ENCODE measurements at places on chromosomes 5 and 9.

- no peak for DNase-seq
Measured at GRCh38 chr9:87233431-87233830, 264.2 kb upstream of the DAPK1 start.

- DNase-seq = peak; percentile 37
Measured at GRCh38 chr5:176542596-176543427, 5.6 kb upstream of the RNF44 start.

GRCh38 chr5:39678534-39678933 lies 253.8 kb upstream of the DAB2 start:
- DNase-seq = no peak

- no peak for DNase-seq
Measured at GRCh38 chr5:179223528-179223927, 121.7 kb downstream of the ADAMTS2 start.

GRCh38 chr5:56493766-56494165 lies 260.6 kb upstream of the ANKRD55 start:
- no peak for DNase-seq

- no peak for DNase-seq
Measured at GRCh38 chr9:79007701-79008483, 563.9 kb upstream of the TLE4 start.

- no peak for DNase-seq
Measured at GRCh38 chr9:104091708-104092107, 2.4 kb upstream of the SMC2 start.

DNA sequence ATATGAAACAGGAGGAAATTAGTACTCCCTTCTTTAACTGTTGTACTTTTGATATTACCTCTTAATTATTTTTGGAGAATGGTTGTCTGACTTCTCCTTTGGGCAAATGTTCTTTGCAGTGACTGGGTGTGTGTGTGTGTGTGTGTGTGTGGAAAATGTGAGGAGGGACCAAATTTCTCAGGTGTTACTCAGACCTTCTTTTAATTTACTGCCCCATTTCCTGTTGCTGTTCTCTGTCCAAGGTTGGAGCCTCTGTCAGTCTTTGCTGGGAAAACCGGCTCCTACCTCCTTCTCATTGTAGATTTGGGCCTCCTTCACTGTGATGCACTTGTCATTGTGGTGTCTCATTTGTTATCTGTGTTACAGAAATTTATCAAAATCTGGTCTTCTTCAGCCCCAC lies 68.4 kb downstream of the PBX3 start:
- no peak for DNase-seq

- DNase-seq = no peak
Measured at GRCh38 chr9:3337515-3338225, 188.1 kb downstream of the RFX3 start.

- DNase-seq = no peak
Measured at GRCh38 chr5:158911693-158912363, 187.9 kb downstream of the EBF1 start.

DNA sequence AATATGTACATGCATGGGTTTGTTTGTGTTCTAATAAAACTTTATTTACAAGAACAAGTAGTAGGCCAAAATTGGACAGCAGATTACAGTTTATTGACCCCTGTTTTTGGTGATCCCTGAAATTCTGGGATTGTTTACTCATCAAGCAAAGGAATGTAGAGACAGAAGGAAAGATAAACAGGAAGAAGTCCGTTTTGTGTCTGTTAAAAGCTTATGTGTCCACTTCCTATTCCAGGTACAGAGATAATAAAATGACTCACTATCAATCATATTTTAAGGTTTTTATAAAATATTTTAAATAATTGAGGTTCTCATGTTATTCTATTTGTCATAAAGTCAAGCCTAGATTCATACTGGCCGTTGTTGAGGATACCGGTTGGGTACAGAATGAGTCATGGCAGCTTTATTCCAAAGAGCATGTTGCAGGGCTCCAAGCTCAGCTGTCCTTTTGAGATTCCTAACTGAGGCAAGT lies 214.9 kb upstream of the DAB2 start:
- no peak for DNase-seq

DNA sequence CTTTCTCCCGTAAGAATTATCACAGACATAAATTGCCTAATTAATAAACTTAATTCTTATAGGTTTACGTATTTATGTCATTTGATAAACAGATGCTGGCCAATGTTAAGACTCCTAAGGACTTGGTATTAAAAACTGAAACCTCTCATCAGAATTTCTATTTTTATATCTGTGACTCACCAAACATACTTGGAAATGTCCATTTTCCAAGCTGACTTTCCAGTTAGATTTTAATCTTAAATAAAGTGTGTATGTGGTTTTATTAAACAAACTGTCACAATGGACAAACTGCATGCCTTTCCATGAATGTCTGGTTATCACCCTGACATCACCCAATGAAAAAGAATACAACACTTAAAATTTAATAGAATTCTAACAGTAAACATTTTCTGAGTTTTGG lies 12.6 kb upstream of the COL23A1 start:
- no peak for DNase-seq

GRCh38 chr5:75457161-75457560 lies 54.3 kb downstream of the CERT1 start:
- no peak for DNase-seq

- DNase-seq = no peak
Measured at GRCh38 chr9:125074976-125075375, 68.4 kb downstream of the SCAI start.

Measured in activated gamma-delta T cell (primary cell).